HepG2 (cell line): ENCODE measurements at places on chromosomes 1 and 21. TPM values are rescaled to one million over a fixed set of nuclear protein-coding genes. Genes with fewer than 3 reads are reported as not detected.

The FMO3 gene
- not detected in 2 replicates for total RNA-seq

The POU3F1 gene
- total RNA-seq: not detected in 2 replicates

The ATF3 gene
- total RNA-seq: 3.6 and 5.0 TPM in 2 replicates

The LIN9 gene
- 10.0 and 15.8 TPM in 2 replicates for total RNA-seq

The SLC22A15 gene
- total RNA-seq: 0.24 and 0.27 TPM in 2 replicates

The HOOK1 gene
- 24.2 and 48.0 TPM in 2 replicates for total RNA-seq

- DNase-seq: peak; percentile 43
Measured at GRCh38 chr1:30008998-30009657, 714.3 kb downstream of the MATN1 start.

DNA sequence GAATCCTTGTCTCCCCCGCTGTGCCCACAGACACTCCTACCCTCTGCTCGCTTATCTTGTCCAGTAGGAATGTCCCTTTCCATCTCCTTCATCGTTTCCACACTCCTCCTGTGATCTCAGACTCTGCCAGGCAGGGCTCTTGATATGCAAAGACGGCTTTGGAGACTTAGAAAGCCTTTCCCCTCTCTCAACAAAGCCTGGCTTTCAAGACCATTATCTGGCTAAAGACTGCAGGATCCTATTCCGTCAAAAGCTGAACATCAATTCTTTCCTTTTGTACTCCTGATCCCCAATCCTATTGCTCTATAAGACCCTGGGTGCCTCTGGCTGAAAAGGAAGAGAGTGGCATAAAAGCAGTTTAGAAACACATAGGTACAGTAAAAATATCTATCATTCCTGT lies 63.9 kb downstream of the SDC3 start:
- DNase-seq: no peak

- DNase-seq: peak; percentile 87
Measured at GRCh38 chr1:94068999-94069918, 51.7 kb downstream of the ABCA4 start.

GRCh38 chr1:155137154-155137949 lies 1.7 kb downstream of the SLC50A1 start:
- no peak for DNase-seq

DNA sequence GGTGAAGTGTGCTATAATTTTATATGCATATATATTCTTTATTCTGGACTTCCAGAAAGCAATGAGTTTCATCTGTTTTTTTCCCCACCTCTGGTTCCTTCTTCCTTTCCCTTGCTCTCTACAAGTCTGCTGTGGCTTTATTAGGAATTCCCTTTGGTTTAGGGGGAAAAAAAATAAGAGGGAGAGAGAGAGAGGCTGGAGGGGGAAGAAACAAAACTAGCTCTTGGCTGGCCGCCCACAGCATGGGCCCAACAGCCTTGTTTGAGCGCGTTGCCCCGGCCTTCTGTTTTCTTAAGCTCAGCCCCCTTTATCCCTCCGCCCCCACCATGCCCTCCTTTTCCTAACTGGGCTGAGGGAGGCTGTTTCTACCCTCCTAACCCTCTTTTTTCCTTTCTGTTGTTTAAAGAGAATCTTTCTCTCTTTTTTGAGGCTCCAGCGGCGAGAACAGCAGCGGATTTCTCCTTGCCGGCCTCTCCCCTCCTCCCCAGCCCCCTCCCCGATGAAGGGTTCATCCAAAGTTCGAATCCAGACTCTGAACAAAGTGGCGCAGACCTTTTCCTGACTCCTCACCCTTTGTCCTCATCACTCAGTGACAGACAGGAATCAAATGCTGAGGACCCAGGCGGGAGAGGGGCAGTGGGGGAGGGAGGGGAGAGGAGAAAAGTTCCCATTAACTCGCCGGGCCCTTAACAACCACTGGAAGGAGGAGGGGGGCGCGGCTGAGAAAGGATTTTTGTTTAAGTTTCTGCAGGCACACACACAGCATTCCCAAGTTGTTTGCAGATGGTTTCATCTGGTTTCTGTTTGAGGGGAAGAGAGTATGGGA lies 29.7 kb downstream of the PBX1 start:
- no peak for DNase-seq

DNA sequence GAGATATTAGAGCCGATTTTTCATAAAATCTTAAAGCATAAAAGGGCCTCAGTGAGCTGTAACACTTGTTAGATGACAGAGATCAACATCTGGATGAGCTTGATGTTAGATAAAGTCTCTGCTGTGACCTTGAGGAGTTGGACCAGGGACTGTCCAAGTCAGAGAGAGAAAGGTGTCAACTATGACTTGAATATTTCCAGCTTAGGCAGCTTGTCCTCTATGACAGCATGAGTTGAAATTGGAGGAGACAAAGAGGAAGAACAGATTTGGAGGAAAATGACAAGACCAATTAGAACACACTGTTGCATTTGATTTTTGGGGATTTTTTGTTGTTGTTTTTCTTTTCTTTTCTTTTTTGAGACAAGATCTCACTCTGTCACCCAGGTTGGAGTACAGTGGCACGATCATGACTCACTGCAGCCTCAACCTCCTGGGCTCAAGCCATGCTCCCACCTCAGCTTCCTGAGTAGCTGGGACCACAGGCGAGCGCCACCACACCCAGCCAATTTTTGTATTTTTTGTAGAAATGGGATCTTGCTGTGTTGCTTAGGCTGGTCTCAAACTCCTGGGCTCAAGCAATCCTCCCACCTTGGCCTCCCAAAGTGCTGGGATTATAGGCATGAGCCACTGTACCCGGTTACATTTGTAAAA lies 35.3 kb upstream of the CLIC4 start:
- no peak for DNase-seq

GRCh38 chr1:180188091-180188506 lies 33.4 kb downstream of the QSOX1 start:
- peak; percentile 41 for DNase-seq
